ENCODE measurements at places on chromosomes 6 and 20. TPM values are rescaled to one million over a fixed set of nuclear protein-coding genes. Genes with fewer than 3 reads are reported as not detected.

The FOXQ1 gene
- 9.5 TPM for polyA plus RNA-seq

The SLC32A1 gene
- polyA plus RNA-seq: 0.89 TPM

The CRISP3 gene
- 0.34 TPM for polyA plus RNA-seq

The EFCAB8 gene
- polyA plus RNA-seq: 0.08 TPM

The SSTR4 gene
- not detected for polyA plus RNA-seq

The GJA10 gene
- polyA plus RNA-seq: not detected

DNA sequence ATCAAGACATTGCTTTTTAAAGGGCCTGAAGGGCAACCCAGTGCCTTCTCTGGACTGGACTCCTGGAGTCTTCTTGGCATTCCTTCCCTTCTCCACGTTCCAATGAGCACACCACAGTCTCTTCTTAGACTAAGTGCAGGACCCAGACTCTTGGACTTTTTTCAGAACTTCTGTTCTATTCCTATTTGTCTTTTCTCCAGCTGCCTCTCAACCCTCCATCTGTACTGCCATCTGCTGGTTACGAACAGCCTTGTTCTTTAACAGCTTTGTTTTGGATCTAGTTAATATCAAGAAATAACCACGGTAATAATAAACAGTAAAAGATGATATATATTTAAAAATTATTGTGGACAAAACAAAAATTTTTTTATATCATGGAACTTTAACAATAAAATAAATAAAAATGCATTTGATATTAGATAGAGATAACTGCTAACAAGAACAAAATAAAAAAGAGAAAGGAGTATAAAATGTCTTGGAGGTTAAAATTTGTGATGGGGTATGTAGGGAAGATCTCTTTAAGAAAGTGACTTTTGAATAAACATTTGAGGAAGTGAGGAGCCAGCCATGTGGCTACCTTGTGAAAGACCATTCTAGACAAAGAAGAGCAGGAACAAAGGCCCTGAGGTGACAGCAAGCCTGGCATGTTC, 105.1 kb upstream of the HCRTR2 start:
- peak; percentile 0 for DNase-seq

DNA sequence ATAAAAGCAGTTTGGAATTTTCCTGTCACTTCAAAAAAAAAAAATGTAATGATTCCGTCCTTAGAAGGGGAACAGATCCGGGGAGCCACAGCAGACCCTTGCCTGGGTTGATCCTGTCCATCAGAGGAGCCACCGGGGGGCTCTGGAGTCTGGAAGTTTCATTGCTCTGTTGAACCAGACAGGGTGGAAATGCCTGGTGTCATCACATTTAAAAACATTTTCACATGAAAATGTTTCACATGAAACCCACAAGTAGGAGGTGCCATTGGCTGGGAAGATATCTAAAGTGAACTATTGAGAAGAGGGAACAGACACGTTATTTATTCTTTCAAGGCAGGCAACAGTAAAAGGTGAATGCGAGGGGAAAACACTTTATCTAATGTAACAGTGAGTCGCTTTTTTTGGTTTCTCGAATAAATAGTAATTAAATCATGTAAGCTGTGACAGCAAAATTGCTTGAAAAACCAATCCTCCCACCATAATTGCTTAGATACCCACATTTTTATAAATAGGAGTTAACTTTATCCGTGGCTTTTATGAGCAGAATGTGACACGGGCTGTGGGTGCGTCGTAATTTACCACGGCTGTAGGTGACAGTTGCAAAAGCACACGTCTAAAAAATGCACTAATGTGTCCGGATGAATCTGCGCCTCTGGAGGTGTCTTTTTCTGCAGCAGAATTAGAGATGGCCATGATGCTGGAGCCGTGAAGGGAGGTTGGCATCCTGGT, 323.4 kb downstream of the TAF4 start:
- DNase-seq: no peak

DNA sequence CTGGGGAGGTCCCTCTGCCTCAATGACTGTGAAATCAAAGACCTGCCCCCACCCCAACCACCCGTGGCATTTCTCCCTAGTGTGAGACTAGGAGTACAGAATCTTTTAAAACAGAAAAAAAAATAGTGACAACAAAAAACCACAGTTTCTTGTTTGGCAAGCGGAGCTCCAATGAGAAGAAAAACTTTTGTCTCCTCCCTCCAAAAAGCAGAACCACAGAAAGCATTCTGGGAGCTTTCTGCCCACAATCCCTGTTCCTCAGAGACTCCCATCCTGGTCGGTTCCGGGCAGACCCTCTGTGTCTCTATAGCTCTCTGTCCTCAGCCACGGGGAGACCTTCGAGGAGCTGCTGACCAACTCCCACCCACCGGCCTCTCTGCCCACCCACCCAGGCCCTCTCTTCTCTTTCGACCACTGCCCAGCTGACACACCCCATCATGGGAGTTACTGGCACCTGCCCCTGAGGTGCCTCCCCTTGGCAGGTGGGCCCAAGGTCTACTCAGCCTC, 4.9 kb downstream of the PREX1 start:
- DNase-seq: no peak

- no peak for DNase-seq
These were observed 303.6 kb upstream of the FERMT1 start for GRCh38 chr20:6426287-6426891.

DNA sequence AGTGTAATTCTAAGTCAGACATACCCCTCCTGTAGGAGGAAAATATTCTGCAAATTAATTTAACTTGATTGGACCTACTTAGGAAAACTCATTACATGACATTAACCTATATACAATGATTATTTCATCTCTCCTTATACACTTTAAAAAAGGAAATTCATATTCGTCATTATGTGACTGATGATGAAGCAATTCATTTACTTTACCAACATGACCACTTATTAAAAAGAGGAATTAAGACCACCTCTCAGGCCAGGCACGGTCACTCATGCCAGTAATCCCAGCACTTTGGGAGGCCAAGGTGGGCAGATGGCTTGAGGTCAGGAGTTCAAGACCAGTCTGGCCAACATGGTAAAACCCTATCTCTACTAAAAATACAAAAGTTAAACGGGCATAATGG, 11.6 kb downstream of the AKIRIN2 start:
- no peak for DNase-seq

DNA sequence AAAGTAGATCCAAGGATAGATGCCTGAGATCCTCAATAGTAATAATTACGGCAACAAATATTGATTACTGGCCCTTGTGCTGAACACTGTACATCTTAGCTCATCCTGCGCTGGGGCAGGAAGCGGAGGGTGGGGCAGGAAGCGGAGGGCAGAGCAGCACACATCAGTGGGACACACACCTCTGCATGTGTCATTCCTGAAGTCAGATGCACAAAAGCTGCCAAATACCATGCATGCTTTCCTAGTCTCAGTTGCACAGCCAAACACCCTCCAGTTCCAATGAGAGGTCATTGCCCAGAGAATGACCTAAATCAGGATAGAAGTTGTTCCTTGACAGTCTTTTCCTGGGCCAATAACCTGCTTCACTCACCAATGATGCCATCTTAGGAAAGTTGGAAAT, 74.4 kb upstream of the FOXC1 start:
- DNase-seq: no peak

GRCh38 chr20:41142919-41143318, 5.6 kb downstream of the PLCG1 start:
- no peak for DNase-seq

- no peak for DNase-seq
These were observed 213.1 kb upstream of the STXBP5 start for GRCh38 chr6:146990821-146991798.

GRCh38 chr20:41170386-41171105, 33.2 kb downstream of the PLCG1 start:
- no peak for DNase-seq

DNA sequence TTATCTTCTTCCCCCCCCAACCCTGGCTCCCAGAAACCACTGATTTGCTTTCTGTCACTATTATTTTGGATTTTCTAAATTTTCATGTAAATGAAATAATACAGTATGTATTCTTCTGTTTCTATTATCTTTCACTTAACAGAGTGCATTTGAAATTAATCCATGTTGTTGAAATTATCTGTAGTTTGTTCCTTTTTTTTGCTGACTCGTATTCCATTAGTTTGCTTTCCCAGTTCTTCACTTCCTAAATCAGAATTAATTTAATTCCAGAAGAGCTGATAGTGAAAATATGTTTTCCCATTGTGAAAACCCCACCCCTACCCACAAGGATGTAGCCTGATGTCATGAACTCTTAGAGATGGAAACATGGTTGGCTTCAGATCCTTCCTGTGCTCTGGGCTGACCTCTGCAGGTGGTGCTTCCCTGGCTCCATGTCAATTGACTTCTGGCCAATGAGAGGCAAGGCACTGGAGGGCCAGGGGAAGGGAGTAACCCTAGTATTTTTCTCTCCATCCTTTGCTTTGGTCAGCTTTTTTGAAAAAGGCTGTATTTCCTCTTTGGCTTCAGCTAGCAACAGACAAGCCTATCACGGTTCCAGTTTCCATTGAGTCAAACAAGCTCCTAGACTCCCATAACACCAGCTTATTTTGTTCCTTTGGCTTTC, 244.4 kb upstream of the HSF2 start:
- no peak for DNase-seq

- DNase-seq: peak; percentile 55
These were observed 15.4 kb downstream of the FOXC1 start for GRCh38 chr6:1624851-1625781.

DNA sequence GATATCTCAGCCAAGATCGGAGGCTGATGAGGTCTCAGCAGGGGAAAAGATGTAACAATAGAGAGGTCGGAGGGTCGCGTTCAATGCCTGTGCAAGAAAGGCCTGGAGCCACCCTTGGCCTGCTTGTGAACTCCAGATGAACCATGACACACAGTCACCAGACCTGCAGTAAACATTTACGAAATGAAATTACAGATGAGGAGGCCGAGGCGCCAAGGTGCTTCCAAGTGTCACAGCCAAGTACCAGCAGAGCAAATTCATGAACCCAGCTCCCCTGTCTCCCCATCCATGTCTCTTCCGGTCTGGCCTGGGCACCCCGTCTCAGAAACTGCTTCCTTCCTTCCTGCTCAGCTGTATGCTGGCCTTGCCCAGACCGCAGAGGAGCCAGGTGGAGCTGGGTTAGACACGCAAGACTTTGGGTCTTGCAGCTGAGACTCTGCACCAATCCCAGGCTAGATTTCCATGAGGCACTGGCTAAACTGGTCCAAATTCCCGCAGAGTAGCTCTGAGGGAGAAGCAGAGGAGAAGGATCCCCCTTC, 48.1 kb downstream of the CHMP4B start:
- DNase-seq: no peak

DNA sequence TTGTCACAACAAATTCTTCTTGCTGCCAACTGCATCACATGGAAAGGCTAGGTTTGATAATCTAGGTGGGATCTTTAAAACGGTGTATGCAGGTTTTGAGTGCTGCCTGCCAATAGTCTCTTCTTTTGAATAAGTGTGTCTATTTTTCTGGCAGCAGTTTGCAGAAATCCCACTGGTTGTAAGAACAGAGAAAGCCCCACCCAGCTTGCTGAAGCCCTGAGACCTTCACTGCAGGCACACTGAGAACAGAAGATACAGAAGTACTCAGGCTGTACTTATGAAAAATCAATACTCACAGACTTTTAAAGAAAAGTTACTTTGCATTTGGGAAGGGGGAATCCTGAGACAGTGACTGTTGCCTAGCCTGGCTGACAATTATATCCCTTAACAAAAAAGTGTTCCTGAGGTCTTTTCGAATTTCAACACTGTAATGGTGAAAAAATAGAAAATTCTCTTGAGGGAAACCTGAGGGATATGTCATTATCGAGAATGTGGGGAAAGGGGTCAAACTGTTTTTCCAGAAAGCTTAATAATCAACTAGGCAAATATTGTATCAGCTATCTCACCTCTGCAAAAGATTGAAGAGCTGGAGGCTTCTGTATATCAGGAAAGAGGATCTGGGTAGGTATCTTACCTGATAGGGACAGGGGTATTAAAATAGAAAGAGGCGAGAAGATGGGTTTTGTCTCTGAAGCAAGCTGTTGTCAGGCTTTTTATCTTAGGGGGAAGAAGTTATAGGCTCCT, 199.9 kb downstream of the LRFN2 start:
- no peak for DNase-seq

- no peak for DNase-seq
These were observed 2.0 kb downstream of the GLP1R start for GRCh38 chr6:39050453-39051112.

Measured in left renal cortex interstitium (tissue), 4 donors.